ENCODE measurements at places on chromosomes 16 and 17. TPM values are rescaled to one million over a fixed set of nuclear protein-coding genes. Genes with fewer than 3 reads are reported as not detected.

Gene RNF157
- total RNA-seq, result 24.4 TPM

Gene MRM1
- total RNA-seq, result 5.3 TPM

Gene KRT25
- 0.22 TPM for total RNA-seq

Gene PKMYT1
- 8.2 TPM for total RNA-seq

Gene TIMP2
- 119 TPM for total RNA-seq

Gene ABCA8
- total RNA-seq, result 66.8 TPM

Gene RHBDL1
- 4.3 TPM for total RNA-seq

Gene CACNG5
- 64.4 TPM for total RNA-seq

Gene ZFP3
- 11.7 TPM for total RNA-seq

Gene ABCA10
- total RNA-seq, result 10.1 TPM

Gene MYO1D
- total RNA-seq, result 20.9 TPM

Gene DNAI2
- 0.44 TPM for total RNA-seq

Gene OSGIN1
- 1.7 TPM for total RNA-seq

Gene CDH11
- 424 TPM for total RNA-seq

Gene CDRT15L2
- not detected for total RNA-seq

Gene KRTAP3-2
- total RNA-seq, result not detected

Gene KAT8
- total RNA-seq, result 56.6 TPM

Gene CHCT1
- total RNA-seq, result not detected

Gene HYDIN
- total RNA-seq, result 21.1 TPM

Data from camera-type eye (tissue), 1 donor.